Inflammatory macrophage treated with lipopolysaccharide for 1 hour (primary cell): ENCODE measurements at places on chromosomes 7 and 10.
A peak's percentile ranks its signal among the peaks of the same experiment; 100 is the strongest.

- no peak for DNase-seq
These were observed 72.0 kb upstream of the VKORC1L1 start for GRCh38 chr7:65800890-65801341.

DNA sequence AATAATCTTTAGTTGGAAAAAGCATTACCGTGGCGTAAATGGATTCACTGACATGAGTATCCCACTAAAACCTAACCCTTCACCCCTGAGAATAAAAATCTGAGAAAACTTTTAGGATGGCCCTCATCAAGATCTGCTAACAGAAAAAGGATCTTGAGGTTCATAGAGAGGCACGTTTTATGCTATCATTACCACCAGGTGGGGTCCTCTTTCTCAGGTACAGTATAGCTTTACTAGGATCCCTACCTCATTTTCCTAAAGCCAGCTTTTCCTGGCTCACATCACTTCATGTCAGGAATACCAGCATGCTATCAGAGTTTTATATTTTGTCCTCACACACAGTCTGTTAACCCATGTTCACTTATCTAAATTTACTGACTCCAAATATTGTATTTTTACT is 173.7 kb downstream of the POM121L12 start:
- no peak for DNase-seq

DNA sequence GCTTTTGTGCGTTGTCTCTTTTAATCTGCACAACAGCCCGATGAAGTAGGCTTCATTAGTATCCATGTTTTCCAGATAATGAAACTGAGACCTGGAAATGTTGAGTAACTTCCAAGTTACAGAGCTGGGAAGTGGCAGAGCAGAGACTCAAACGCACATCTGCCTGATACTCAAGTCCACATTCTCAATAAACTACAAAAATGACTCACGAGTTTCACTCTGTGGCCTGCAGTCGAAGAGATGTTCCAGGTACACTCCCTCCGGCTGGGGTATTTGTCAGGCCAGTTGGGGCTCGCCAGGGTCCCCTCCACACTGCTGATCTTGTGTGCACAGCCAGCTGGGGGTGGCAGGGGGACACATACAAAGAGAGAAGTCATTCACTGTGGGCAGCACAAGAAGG is 17.7 kb upstream of the OPALIN start:
- no peak for DNase-seq

DNA sequence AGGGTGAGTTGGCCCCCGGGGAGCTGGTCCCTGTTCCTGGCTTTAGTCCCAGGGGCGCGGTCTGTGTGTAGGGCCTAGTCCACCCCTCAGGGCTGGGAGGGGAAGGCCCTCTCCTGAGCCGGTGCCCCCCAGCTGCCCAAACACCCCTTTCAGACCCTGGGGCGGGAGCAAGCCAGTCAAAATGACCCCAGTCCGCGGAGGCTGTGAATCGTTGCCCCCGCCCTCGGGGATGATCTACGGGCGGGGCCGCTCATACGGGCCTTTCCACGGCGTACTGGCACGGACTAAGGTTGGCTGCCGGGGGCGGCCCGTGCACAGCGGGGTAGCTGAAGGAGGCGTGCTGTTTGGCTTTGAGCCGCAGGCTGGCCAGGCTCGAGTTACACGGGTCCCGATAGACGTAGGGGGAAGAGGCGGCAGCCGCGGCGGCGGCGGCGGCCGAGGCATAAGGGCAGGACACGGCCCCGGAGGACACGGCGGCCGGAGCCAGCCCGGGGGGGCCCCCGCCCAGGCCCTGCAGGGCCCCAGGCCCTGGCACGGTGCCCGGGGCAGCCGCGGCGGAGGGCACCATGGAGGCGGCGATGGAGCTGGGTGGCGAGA is 4.3 kb downstream of the ELOVL3 start:
- DNase-seq, result no peak

- peak; percentile 66 for DNase-seq
These were observed 17.4 kb downstream of the DDIT4 start for GRCh38 chr10:72291019-72291532.

- DNase-seq, result no peak
These were observed 67.2 kb downstream of the PODXL start for GRCh38 chr7:131489196-131489595.

DNA sequence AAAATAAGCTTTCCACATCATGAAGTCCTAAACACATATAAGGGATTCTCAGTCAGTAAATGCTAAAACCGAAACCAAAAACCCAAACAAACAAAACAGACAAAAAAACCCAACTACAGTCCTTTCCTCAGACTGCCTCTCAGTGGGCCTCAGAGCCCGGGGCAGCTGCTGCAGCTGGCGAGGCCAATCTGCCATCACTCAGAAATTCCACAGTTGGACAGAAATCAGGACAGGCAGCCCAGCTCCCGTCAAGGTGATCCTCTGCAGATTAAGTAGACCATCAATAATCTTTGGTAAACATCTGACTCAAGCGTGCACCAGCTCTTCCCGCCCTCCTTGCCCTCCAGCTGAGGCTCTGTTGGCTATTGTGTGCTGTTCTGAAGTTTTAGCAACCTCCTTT is 142.2 kb downstream of the ATXN7L1 start:
- DNase-seq, result no peak

DNA sequence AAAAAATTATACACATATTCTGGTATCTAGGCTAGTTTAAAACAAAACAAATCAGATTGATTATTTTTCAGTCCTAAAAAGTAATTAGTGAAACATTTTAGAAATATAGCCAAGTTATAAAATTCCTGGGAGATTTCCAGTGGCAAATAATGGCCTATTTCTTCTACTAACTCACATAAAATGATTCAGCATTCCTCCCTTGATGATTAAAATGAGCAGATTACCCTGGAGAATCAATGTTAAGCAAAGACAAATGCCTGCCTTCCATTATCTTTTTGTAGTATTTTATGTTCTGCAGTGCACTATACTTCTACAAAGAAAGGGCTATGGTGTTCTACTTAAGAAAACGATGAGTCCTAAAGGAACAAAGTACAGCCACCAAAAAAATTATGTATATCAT is 53.6 kb downstream of the PARD3 start:
- no peak for DNase-seq

- no peak for DNase-seq
These were observed 110.7 kb downstream of the ICA1 start for GRCh38 chr7:8151161-8151725.

- no peak for DNase-seq
These were observed 179.2 kb upstream of the FAM3C start for GRCh38 chr7:121575194-121575765.

DNA sequence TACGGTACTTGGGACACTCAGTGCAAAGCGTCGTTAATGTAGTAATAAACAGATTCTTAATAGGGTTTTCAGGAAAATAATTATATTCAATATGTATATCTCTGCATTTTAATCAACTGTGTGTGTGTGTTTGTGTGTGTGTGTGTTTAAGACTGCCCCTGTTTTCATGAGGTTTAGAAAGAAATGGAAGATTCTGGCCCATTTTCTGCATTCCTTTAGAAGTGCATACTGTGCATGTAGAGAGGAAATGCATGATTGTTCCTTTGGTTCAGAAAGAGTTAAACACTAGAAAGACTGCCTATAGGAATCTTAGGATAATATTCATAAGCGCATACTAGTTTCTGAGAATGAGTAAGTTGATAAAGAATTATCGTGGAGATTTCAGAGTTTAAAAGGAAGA is 975 bp downstream of the CNTNAP2 start:
- DNase-seq, result no peak

GRCh38 chr7:105719395-105719794 is 138.1 kb upstream of the EFCAB10 start:
- no peak for DNase-seq

DNA sequence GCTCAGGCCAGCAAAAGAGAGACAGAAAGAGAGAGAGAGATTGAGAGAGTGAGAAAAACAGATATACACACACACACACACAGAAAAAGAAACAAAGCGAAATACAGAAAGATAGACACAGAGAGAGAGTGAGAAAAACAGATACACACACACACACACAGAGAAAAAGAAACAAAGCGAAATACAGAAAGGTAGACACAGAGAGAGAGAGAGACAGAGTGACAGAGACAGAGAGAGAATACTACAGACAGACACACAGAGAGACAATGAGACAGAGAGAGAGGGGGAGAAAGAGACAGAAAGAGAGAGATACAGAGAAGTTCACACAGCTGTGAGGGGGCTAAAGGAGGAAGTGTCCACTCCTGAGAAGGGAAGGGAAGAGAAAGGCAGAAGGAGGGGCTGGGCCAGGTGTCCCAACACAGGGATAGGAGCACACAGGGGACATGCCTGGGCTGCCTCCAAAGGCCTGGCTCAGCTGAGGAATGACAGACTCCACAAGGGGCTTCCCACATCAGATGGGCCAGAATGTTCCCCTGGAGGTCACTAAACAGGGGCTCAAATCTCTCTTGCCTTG is 4.3 kb downstream of the GCK start:
- DNase-seq, result no peak

GRCh38 chr10:24571870-24572450 is 151.7 kb downstream of the ARHGAP21 start:
- DNase-seq, result no peak

DNA sequence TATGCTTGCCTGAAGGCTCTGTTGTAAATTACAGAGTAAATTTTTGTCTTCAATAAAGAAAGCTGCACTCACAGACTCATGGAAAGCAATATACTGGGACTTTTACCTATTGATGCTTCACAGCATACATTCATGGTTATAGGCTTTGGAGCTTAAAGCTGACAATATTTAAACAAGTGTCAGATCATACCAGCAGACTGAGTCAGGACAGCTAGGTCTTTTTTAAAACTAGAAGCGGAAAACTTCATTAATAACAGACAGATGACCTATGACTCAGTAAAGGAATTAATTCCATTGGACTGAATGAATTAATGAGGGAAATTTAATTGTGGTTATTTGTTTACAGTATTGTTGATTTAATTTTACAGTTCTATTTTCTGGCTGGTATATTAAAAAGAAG is 165.8 kb upstream of the DGKB start:
- no peak for DNase-seq

GRCh38 chr10:89393898-89394297 is 1.5 kb downstream of the IFIT1 start:
- no peak for DNase-seq

- DNase-seq, result no peak
These were observed 252.4 kb upstream of the TPK1 start for GRCh38 chr7:145088111-145088745.

DNA sequence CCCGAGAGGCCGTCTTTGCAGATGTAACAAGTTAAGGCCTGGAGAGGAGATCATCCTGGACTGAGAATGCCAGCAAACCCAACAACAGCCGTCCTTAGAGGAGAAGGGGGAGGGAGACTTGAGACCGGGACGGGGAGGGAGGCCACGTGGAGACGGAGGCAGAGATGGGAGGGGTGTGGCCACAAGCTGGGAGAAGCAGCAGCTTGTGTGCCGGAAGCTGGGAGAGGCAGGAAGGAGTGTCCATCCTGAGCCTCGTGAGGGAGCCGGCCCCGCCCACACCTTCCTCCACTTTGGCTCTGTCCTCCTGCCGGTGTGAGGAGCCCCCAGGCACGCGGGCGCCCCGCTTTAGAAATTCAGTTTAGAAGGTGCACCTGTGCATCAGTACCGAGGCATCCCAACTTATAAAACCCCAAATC is 95.7 kb downstream of the DNAJB6 start:
- DNase-seq, result peak; percentile 55

- no peak for DNase-seq
These were observed 308.5 kb downstream of the EXOC4 start for GRCh38 chr7:133561396-133561795.

GRCh38 chr10:23657677-23658076 is 218.8 kb downstream of the OTUD1 start:
- no peak for DNase-seq

DNA sequence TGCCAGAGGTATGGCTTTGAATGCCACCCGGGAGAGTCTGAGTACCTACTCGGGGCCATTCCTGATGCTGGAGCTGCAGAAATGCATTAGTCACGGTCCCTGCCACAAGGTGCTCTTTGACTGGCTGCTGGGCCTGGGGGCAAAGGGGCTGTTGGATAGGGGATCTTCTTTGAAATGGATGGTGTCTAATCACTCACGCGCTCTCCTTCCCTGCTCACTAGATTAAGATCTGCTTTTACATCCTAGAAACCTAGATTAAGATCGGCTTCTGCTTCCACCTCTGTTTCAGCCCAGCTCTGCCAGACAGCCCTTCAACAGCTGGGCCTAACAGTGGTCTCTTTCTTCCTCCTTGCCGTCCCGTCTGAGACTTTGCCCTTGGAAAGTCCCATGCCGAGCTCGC is 57.2 kb downstream of the PAX2 start:
- no peak for DNase-seq

- no peak for DNase-seq
These were observed 59.9 kb downstream of the ALOX5 start for GRCh38 chr10:45433716-45434469.

DNA sequence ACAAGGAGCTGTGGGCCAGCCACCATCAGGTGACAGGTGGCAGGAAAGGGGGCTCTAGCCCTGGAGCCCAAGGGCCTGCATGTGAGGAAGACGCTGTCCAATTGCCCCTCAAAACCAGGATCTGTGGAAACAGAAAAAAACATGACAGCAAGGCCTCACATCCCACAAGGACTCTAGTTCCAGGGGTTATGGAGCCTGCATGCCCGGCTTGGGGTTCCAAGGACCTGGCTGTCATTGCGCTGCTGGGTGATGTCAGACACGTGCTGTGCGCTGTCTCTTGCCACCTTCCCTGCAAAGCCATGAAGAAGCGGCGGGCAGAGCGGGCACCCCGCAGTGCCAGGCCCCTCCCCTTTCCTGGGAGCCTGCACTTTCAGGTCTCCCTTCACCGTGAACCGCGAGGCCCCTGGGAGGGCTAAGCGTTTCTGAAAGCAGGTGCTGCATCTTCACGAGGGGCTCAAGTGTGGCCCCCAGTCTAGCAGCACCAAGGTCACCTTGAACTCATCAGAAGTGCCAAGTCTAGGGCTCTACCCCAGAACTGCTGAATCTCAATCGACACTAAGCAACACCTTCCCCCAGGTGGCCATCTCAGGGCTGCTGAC is 15.1 kb upstream of the CRYGN start:
- DNase-seq, result no peak

DNA sequence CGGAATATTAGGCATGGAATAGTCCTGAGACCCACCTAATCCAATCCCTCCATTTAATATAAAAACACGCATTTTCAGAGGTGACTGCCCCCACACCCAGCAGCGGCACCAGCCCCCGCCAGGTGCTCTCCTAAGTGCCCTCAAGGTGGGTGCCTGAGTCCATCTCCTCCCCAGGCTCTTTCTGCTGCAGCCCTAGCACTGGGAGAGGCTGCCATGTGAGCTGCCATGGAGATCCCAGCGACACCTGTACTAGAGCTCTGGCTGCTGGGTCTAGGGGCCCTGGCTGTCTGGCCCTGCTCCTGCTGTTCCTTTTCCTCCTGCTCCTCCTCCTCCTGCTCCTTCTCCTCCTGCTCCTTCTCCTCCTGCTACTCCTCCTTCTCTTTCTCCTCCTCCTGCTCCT is 191.1 kb upstream of the BMPER start:
- DNase-seq, result no peak

GRCh38 chr7:70237831-70238575 is 639.7 kb downstream of the AUTS2 start:
- DNase-seq, result no peak

GRCh38 chr7:28269700-28270361 is 89.2 kb upstream of the JAZF1 start:
- DNase-seq, result peak; percentile 51
